Panc1 (cell line): ENCODE measurements at places on chromosomes 6 and 20. TPM values are rescaled to one million over a fixed set of nuclear protein-coding genes. Genes with fewer than 3 reads are reported as not detected.

The TMEM239 gene
- not detected for total RNA-seq

The RGS17 gene
- 8.7 TPM for total RNA-seq

The ME1 gene
- 19.7 TPM for total RNA-seq

The SLC18B1 gene
- total RNA-seq = 0.67 TPM

The FERMT1 gene
- total RNA-seq = 0.95 TPM

The C6orf15 gene
- not detected for total RNA-seq

The PSMB1 gene
- total RNA-seq = 305 TPM

The LY6G5B gene
- 21.2 TPM for total RNA-seq

The HLA-DRB5 gene
- total RNA-seq = not detected
